ENCODE measurements at places on chromosomes 4 and X.

DNA sequence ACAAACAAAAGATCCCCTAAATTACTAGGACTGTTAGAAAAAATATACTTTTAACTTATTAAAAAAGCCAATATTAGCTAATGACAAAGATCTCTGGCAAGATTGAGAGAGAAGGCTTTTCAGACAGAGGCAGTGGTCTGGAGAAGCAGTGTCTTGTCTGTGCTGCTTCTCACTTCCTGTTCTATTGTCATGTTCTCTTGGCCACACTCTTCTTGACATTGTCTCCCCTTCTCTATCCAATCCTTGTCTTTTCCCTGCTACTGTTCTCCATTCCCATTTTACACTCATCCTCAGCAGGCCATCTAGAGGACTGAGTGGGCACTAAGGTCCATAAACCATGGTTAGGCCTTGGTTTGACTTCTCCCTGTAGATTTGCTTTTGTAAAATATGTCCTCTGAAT, 14.0 kb upstream of the TAPT1 start:
- DNase-seq: no peak

- no peak for DNase-seq
Measured at GRCh38 chr4:2949782-2950125, 13.5 kb downstream of the NOP14 start.

GRCh38 chr4:48134081-48134480, at the start of gene TXK:
Gene TXK (minus strand): TSS chr4:48134250. CDS start chr4:48134170, 80 bp downstream.
- no peak for DNase-seq

DNA sequence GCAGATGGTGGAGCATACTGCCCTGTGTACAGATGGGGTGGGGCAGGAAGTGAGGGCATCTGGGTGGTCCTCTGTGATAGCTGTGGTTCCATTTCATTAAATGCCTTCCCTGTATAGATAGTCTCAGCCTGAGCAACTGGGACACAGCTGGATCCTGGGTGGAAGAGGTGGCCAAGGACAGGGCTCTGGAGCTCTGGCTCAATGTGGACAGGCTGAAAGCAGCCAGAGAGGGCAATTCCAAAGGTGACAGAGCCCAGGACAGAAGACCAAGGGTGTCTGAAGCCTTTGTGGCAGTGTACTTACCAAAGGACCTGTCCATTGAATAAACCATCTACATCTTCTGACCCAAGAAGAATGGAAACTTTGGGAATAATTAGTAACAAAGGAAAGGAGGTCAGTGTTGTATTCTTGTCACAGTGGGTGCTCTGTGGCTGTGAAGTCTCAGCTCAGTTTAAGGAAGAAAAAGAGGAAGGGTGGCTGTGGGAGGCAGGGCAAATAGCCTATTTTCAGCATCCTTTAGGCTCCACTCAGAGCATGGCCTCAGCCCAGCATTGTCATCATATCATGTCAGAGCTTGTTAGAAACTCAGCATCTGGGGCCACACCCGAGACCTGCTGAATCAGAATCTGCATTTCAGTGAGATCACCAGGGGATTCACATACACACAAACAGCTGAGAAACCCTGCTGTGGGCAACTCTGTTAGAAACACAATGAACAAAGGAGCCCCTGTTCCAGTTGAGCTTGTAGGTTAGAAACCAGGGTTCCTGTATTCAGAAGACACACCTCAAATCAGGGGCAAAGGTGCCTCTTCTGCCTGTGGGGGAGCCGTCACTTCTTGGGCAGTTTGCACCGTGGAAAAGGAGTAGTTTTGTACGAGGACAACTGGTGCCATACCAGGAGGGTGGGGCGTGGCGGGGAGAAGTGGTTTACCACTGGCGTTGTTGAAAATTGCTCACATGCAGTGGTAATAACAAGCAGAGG, 168.6 kb downstream of the PTTG2 start:
- no peak for DNase-seq

DNA sequence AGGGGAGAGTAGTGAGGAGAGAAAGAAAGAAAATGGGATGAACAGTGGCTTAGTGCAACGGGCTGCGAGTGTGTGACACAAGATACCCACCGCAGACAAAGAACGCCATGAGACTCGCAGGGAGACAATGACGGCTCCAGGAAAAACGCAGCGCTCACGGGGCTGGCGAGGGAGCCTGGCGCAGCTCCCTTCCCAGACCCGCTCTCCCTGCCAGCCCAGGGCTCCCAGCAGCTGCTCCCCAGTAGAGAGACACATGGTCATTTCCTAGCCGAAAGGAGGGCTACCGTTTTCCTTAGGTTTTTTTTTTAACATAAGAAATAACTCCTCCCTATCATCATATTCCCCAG, 149.5 kb downstream of the MAML3 start:
- peak; percentile 45 for DNase-seq

DNA sequence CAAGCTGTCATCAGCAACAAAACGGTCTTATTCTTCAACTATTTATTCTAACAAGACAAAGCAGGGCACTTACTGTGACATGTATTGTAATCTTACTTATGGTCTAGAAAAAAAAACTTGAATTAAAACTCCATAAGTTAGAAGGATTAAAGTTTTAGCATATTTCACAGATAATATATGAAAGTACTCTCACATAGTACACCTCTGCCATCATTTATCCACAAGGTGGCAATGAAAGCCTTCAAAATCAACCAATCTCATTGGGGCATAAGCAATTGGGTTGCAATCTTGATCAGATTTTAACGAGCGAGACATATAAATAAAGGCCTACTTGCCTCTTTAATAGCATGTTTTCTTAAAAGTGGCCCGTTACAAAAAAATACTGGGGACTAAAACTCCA, 1382.9 kb downstream of the FAM133A start:
- DNase-seq: no peak

DNA sequence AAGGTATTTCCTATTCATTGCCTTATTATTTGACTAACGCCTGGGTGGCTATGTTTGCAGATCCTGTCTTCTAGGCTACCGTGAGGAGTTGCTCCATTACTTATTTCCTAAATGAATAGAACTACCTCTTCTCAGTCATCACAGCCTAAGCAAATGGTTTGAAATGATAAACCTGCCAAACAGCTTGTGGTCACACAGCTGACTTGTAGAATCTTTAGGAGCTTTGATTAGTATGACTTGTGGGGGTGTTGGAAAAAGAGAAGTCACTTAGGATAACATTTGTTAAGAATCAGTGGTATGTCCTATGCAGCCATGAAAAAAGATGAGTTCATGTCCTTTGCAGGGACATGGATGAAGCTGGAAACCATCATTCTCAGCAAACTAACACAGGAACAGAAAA, 169.3 kb downstream of the PPARGC1A start:
- no peak for DNase-seq

- no peak for DNase-seq
Measured at GRCh38 chr4:89894649-89895550, at the start of gene MMRN1. Gene MMRN1 (plus strand): TSS chr4:89894854. CDS start chr4:89894972, 118 bp downstream.

Data from right lung (tissue), 10 donors.